ENCODE measurements at places on chromosomes 7 and 10. TPM values are rescaled to one million over a fixed set of nuclear protein-coding genes. Genes with fewer than 3 reads are reported as not detected.
A peak's percentile ranks its signal among the peaks of the same experiment; 100 is the strongest.

- no peak for DNase-seq
- no peak overlapping the region for H3K27ac ChIP-seq
- H3K4me3 ChIP-seq = no peak overlapping the region
- H3K36me3 ChIP-seq = no peaks in the 10 kb centered on the region
- no peaks in the 10 kb centered on the region for H3K27me3 ChIP-seq
- no peaks in the 10 kb centered on the region for H3K4me1 ChIP-seq
These were observed 66.8 kb downstream of the CCDC6 start for GRCh38 chr10:59839576-59839975.

- H3K27me3 ChIP-seq = no peaks in the 10 kb centered on the region
- H3K36me3 ChIP-seq = no peaks in the 10 kb centered on the region
- no peak overlapping the region for H3K27ac ChIP-seq
- peaks cover 15% of the 10 kb centered on the region for H3K4me1 ChIP-seq
- DNase-seq = no peak
These were observed 19.2 kb upstream of the GPR146 start for GRCh38 chr7:1024876-1025742.

The RGR gene
- not detected for total RNA-seq

DNA sequence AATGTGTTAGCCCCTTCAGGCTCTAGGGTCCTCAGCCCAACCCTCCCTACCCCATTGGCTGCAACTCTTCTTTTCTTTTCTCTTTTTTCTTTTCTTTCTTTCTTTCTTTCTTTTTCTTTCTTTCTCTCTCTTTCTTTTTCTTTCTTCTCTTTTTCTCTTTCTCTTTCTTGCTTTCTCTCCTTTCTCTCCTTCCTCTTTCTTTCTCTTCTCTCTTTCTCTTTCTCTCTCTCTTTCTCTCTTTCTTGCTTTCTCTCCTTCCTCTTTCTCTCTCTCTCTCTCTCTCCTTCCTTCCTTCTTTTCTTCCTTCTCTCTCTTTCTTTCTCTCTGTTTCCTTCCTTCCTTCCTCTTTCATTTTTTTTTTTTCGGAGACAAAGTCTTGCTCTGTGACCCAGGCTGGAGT lies 458.9 kb downstream of the TYW1 start:
- no peaks in the 10 kb centered on the region for H3K4me1 ChIP-seq
- no peak overlapping the region for H3K4me3 ChIP-seq
- no peak for DNase-seq

DNA sequence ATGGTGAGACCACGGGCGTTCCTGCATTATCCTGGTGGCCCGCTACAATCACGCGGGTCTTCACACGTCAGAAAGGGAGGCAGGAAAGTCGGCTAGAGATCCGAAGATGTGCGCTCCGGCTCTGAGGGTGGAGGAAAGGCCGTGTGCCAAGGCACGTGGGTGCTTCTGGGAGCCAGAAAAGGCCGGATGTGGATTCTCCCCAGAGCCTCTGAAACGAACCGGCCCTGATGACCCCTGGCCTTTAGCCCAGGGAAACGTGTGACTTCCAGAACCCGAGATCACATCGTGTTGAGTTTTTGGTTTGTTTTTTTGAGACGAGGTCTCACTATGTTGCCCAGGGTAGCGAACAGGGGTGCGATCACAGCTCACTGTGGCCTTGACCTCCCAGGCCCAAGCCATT lies 244.2 kb downstream of the ELFN1 start:
- peaks cover 19% of the 10 kb centered on the region for H3K4me1 ChIP-seq
- no peaks in the 10 kb centered on the region for H3K36me3 ChIP-seq
- DNase-seq = no peak

GRCh38 chr10:6061056-6061455 lies 1.1 kb downstream of the IL2RA start:
- peaks cover 16% of the 10 kb centered on the region for H3K4me1 ChIP-seq
- H3K27ac ChIP-seq = no peak overlapping the region
- no peaks in the 10 kb centered on the region for H3K27me3 ChIP-seq

DNA sequence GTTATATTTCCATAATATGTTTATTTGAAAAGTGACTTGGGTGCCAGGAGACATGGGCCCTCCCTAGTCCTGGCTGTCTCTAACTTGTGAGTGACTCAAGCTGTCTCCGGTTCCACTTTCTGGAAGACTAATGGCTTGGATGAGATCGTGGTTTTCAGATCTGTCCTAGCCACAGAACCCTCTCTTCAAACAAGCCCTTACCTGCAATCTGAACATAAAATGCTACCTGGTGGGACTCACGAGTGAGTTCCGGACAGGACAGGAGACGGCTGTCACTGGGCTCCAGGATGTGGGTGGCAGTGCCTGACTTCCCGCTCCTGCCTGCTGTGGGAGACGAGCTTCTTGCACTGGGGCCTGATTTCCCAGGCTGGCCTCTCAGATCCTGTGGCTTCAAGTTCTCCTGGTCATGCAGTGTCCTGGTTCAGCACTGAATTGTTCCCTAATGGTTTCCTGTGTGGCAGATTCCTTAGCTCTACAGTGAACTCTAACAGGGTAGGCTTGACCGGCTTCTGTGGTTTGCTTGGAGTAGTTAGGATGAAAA lies 26.0 kb upstream of the PFKFB3 start:
- H3K4me3 ChIP-seq = no peak overlapping the region
- peak overlapping the region; percentile 31 for H3K27ac ChIP-seq
- H3K27me3 ChIP-seq = no peaks in the 10 kb centered on the region
- DNase-seq = no peak
- no peaks in the 10 kb centered on the region for H3K36me3 ChIP-seq

The CDHR3 gene
- 7.3 TPM for total RNA-seq

The MMD2 gene
- total RNA-seq = not detected

The WNT2 gene
- not detected for total RNA-seq

DNA sequence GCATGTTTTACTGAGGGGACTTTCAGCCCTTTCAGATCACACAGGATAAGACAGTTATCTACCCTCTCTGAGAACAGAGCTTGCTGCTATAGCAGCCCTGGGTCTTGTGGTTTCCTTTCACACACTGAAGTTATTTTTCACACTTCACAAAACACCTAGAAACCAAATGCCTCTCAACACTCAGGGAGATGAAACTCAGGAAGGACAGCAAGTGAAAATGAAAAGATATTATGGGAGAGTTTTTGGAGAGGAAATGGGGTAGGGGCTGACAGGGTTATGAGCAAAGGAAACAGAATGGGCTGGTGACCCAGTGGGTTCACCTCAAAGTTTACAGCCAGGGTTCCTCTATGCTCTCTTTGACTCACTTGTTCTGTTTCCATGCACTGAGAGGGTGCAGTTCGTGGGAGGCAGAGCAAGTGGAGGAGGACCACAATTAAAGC lies 17.0 kb upstream of the GIMAP2 start:
- peak overlapping the region; percentile 78 for H3K27ac ChIP-seq
- H3K36me3 ChIP-seq = no peaks in the 10 kb centered on the region
- peaks cover 71% of the 10 kb centered on the region for H3K4me1 ChIP-seq
- H3K4me3 ChIP-seq = peak overlapping the region; percentile 30

The SPDYE11 gene
- not detected for total RNA-seq
